Choroid plexus epithelial cell (primary cell): ENCODE measurements at places on chromosomes 2 and 18.

GRCh38 chr2:182784777-182785176, 68.7 kb downstream of the DNAJC10 start:
- peak; percentile 82 for DNase-seq

GRCh38 chr18:47749600-47749973, 180.9 kb downstream of the SMAD2 start:
- DNase-seq: no peak

GRCh38 chr2:223084873-223085272, 32.9 kb downstream of the KCNE4 start:
- DNase-seq: no peak

DNA sequence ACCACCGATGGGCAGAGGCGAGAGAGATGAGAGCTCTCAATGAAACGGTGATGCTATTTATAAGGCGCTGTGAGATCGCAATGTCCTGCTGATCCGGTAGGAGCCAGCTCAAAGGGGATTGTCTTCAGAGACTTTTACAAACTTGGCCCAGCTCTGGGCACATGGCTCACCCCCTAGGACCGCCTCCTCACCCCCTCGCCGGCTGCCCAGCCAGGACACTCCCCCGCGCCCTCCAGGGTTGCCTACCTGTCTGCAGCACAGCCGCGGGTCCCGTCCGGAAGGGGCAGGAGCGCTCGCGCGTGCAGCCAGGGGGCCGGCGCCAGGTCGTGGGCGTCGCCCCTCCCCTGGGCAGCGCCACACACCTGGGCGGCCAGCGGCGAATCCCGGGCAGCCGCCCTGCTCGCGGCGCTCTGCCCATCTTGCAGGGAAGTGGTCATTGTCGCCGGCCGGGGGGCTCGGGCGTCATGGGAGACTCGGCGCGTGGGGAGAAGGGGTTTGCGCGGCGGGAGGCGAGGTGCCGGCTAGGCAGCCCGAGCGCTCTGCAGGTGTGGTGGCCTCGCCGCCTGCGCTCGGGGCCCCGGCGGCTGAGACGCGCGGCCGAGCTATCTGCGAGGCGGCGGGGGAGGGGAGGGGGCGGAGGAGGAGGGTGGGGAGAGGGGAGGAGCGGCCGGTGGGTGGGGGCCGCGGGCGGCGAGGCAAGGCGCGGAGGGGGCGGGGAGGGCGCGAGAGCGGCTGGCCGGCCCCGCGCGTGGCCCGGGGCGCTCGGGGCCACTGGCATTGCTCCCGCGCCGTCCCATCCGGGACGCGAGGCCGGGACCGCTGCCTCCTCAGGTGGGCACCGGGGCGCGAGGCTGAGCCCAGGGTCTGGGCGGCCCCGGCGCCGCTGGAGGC, at the start of gene GRB14:
GRB14 (minus strand) TSS at position 610 of the 891 bp plus-strand sequence; CDS start at position 437, 173 bp downstream.
- peak; percentile 36 for DNase-seq

DNA sequence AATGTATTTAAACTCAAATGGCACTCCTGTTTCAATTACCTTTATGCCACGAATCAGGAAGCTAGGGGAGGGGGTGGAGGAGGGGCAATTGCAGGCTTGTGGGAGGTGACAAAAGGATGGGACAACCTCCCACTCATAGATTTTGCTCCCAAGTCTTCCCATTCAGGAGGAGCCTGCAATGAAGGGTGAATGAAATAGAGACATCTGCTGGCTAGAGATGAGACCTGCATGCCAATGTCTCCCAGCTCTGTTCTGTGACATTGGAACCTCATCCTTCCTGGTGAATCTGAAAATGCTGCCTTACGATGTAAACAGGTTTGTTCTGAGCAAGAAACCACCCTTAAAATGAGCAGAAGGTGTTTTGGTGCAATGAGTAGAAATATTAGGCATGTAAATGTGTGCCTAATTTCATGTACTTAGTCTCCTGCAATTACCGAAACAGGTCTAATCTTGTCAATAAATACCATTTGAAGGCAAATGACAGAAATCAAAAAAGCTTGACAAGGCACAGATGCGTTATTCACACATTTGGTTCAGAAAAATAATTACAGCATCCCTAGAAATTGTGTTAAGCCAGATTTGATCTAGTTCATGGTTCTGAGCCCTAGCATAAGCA, 2.7 kb upstream of the PID1 start:
- peak; percentile 94 for DNase-seq

GRCh38 chr2:114609801-114610200, 167.4 kb downstream of the DPP10 start:
- no peak for DNase-seq

GRCh38 chr2:42029171-42029570, 18.6 kb upstream of the PKDCC start:
- no peak for DNase-seq

GRCh38 chr2:207311316-207312005, 145.7 kb upstream of the KLF7 start:
- peak; percentile 100 for DNase-seq

DNA sequence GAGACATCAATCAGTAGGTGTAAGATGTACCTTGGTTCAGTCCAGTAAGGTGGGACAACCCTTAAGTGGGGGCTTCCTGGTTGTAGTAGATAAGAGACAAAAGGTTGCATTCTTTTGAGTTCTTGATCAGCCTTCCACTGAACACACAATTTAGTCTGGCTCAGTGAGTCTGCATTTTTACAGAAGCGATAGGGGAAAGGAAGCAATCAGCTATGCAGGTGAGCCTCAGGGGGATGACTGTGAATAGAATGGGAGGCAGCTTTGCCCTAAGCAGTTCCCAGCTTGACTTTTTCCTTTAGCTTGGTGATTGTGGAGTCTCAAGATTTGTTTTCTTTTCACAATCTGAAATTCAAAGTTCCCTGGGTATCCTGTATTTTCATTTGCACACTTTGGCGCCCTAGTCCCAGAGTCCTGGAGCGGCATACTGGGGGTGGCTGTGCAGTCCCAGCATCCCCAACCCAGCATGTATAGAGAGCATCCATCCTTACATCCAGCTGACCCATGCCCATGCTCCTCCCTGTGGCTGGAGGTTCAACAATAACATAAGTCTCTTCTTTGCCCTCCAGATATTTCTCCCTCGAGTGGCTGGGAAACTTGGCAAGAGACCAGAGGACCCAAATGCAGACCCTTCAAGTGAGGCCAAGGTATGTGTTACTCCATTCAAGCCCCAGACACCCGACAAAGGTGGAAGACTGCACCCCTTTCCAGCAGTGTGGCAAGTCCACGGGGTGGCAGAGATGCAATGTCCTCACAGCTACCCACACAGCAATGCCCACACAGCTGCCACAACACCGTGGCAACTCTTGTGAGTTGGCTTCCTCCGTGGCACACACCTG, 20.1 kb upstream of the PRLH start:
- DNase-seq: no peak

DNA sequence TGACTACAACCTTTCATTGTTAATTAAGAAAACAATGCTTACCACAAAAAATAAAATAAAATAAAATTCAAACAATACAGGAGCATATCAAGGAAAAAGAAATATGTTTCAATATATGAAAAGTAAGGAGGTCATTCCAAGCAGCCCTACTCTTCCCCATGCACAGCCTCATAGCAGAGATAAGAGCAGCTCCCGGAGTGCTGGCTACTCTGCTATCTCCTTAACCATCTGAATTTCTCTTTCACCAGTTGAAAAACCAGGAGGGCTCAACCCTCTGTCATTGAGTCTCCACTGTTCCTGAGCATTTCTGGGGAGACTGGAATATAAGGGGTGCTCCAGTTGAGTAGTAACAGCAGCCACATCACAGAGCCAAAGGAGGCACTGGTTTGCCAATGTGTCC, 201.4 kb downstream of the TCF4 start:
- DNase-seq: no peak

DNA sequence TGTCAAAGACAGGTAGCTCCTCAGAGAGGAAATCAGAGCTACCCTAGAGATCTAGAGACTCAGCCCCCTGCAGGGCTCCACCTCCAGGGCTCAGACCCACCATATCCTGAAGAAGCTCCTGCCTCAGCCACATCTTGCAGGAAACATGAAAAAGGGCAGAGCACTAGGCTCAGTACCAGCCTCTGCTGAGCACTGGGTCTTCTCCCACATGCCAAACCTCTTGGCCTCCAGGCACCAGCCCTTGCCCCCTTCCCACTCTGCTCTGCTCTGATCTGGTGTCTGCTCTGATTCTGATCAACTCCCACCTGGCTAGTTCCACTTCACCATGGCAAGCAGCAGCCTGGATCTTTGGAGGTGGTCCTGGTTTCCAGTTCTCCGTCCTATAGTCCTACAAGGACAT, 114.3 kb upstream of the SLC66A3 start:
- DNase-seq: no peak

- no peak for DNase-seq
Observed at GRCh38 chr2:7508296-7508943, 591.2 kb downstream of the RNF144A start.

GRCh38 chr2:14826518-14826917, 194.0 kb downstream of the LRATD1 start:
- DNase-seq: no peak

- DNase-seq: no peak
Observed at GRCh38 chr2:241109210-241110088, 7.4 kb upstream of the MTERF4 start.

DNA sequence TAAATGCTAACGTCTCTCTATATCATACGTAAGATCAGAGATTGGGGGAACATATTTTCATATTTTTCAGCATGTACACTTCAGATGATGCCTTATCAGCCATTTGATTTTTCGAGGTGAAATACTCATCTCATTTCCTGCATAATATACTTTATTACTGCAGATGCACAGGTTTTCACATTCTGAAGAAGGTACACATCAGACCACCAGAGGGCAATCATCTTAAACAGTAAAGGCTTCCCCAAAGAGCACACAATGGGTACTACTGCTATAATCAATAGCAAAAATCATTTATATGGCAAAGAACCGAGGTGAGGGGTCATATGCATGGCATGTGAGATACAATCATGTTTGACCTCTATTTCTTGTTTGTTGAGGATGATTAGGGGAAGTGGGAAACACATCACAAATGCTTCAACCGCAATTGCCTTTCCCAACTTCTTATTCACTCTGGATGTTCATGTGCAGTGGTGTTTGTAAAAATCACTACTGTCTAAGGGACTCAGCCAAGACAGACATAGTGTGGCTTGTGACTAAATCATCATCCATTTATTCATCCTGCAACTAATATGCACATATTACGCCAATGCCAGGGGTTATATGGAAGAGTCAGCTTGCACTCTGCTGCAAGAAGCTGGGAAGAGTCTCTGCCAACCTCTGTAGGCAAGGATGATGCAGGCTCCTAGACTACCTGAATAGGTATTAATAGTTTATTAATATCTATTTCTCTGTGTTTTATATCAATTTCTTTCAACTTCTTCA, 118.7 kb downstream of the EPB41L3 start:
- peak; percentile 85 for DNase-seq

GRCh38 chr2:239649309-239649708, 248.5 kb upstream of the HDAC4 start:
- DNase-seq: no peak

- no peak for DNase-seq
Observed at GRCh38 chr2:24734741-24735140, 58.5 kb downstream of the PTRHD1 start.

GRCh38 chr2:48092846-48093803, 186.8 kb upstream of the FBXO11 start:
- no peak for DNase-seq

DNA sequence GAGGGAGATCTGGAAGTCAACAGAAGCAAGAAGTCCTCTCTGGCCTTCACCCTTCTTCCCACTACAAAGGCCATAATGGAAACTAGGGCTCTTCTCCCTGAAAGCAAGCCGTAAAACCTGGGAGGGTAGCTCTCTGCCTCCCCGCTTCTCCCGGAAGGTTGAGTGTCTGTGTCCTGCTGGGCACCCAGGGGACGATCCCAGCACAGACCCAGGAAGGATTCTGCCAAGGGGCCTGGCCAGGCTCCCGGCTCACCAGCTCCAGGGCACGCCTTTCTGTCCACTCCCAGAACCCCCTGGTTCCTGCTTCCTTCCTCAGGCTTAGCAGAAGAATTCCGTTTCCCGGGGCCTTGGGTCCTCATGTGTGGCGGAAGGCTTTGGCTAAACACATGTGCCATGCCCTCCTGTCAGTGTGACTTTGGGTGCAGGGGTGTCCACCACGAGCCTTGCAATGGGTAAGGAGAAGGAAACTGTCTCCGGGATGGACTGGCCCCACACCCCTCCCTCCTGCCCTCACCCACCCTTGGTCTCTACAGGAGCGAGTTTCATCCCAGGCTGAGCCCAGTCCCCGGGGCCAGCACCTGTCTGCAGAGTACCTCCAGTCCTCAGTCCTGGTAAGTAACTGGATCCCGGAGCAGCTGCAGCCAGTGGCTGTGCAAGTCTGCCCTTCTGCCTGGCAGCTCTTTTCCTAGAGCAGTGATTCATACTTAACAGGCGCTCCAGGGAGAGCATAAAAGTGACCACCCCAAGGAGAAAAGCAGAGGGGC, 135.8 kb downstream of the TPO start:
- no peak for DNase-seq

DNA sequence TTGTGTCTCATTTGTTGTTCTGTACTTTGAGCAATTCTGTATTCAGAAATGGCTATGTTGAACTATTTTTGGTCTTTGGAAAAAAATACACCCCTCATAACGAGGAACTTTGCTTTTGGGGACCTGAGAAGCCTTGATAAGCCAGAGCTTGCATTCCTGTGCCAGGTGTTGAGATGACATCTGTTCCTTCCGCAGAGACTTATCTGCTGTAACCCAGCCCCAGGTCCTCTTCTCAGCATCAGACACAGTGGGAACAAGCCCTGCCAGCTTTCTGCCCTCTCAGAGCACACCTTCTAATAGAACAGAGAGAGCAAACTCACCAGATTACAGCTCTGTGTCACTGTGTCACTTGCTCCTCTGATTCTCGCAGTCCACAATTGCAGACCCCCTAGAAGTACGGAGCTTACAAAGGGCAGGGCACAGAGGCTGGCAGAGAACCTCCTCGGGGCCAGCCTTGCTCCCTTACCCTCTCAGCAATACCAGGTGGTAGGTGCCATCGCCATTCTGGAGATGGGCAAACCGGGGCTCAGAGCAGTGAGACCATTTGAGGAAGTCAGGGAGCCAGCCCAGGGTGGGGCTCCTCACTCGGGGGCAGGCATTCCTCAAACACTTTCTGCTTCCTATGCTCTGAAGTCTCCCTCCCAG, 97.4 kb downstream of the DDX1 start:
- no peak for DNase-seq

DNA sequence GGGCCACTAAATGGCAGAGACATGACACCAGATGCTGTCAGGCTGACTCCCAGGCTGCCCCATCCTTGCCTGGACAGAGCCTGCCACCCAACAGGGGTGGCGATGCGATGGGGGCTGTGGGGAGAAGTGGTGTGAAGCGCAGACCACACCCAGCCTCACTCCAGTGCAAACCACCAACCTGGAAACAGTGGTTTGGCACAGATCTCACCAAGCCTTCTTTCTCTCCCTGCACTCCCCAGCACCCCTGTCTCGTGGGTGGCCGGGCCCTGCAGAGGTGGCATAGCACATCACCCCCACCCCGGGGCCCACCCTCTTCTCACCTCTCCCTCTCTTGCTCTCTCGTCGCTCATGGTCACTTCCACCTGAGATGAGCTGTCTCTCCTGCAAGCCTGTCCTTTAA, 32.6 kb downstream of the CIB4 start:
- DNase-seq: no peak

DNA sequence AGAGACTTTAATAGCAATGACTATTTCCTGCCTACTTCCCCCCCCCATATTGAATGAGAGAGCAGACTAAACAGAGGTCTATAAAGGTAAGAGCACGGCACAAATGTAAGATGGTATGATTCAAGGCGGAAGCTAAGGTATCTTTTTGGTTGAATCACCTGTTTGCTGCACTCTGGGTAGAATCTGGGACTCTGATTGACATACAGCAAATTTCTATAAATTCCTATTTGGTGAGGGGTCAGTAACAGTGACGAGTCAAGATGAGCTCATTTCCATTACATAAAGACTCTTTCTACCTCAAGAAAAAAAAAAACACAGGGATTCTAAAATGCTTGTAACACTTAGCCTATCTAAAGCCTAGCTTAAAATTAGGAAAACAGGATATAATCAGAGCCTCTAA, 297.3 kb downstream of the TNS1 start:
- no peak for DNase-seq
